ENCODE measurements at places on chromosomes 1 and 21.

- DNase-seq = no peak
Measured at GRCh38 chr1:233489411-233489810, 124.5 kb upstream of the KCNK1 start.

DNA sequence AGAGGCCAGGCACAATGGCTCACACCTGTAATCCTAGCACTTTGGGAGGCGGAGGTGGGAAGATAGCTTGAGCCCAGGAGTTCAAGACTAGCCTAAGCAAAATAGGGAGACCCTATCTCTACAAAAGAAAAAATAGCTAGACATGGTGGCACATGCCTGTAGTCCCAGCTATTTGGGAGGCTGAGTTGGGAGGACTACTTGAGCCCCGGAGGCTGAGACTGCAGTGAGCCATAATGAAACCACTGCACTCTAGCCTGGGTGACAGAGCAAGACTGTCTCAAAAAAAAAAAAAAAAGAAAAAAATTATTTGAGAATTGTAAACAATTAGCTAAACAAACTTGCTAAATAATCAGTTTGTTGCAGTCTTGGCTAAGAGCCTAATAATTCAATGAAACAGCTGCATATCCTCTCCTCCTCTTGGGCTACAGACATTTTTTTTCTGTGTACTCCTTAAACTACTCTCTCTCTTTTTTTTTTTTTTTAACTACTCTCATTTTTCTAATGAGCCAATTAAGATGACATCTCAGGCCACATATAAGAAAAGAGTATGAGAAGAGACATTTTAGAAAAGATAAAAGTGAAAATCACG lies 10.5 kb upstream of the DNAJB4 start:
- no peak for DNase-seq

- DNase-seq = no peak
Measured at GRCh38 chr1:183583466-183583865, 6.8 kb downstream of the NCF2 start.

- no peak for DNase-seq
Measured at GRCh38 chr1:55426619-55427018, 211.5 kb upstream of the USP24 start.

DNA sequence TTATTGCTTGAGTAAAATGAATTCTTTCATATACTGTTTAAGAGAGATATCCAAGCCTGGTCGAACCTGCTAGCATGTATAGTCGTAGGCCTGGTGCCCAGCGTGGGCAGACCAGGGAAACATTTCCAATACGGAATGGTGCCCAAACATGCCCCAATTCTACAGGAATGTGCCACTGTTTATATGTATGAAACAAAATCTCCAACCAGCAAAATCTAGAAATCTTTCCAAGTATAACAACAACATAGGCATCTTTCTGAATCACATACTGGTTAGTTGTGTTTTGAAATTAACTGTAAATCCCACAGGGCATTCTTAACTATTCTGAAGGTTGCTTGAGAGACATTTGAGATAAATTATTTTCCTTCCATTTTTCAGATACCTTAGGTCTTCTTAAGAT lies 17.0 kb upstream of the ABCD3 start:
- DNase-seq = no peak

GRCh38 chr1:181352695-181353094 lies 130.6 kb upstream of the CACNA1E start:
- no peak for DNase-seq

DNA sequence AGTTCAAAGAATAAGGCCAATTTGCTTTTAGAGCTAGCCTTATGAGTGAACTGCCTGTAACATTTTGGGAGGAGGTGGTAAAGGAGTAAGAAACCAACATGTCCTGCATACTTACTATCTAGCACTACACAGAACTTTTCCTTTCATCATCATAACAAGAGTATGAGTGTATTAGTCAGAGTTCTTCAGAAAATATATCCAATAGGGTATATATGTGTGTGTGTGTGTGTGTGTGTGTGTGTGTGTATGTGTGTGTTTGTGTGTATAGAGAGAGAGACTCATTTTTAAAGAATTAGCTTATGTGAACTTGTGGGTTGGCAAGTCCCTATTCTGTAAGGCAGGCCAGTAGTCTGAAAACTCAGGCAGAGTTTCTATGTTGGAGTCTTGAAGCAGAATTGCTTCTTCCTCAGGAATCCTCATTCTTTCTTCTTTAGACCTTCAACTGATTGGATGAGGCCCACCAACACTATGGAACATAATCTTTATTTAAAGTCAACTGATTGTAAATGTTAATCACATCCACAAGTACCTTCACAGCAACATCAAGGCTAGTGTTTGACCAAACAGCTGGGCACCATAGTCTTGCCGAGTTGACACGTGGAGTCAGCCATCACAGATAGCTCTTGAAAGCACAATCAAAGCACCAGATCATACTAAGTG lies 121.9 kb downstream of the CYYR1 start:
- DNase-seq = no peak

All from activated T-helper 9 cell treated with anti-CD3 and anti-CD28 coated beads, Interleukin-2, amount 50 U/mL, for 16 hours (primary cell).